ENCODE measurements at places on chromosomes 3 and 15.
A peak's percentile ranks its signal among the peaks of the same experiment; 100 is the strongest.

- DNase-seq: no peak
Measured at GRCh38 chr3:129095285-129095684, 26.3 kb downstream of the RAB43 start.

DNA sequence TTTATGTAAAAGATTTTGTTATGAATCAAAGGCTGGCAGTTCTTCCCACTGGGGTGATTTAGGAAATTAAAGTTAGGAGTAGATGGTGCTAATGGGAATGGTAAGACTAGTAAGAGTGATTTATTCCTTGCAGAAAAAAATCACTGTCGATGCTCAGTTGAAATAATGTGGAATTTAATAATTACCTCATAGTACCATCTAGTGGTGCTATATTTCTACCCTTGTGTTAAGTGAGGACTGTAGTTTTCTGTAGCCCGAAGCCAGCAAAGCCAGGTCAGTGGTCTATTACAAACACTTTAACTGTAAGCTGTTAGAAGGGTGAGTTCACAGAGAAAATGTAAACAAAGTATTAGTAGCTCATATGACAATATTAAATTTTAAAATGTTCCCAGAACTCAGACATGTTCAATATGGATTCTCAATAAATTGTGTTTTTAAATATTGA lies 39.5 kb upstream of the GOLGA8J start:
- DNase-seq: no peak

GRCh38 chr15:89132611-89133507 lies 44.6 kb downstream of the ABHD2 start:
- DNase-seq: no peak

DNA sequence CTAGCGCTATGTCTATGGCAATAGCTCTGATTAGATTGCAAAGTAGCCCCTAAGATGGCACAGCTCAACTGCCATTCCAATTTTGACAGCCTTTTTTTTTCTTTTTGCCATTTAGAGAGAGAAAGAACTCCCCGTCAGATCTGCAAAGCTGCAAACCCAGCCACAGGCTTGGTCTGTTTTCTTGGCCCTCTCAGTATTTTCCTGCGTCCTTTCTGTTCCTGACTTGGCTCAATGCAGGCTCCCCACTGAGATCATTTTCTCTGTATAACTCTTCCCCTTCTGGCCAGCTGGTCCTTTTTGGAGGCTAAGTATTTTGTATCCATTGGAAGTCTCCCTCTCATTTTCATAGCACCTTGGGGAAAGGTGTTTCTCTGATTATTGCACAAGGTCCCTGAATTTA lies 386.7 kb downstream of the UNC13C start:
- DNase-seq: no peak

DNA sequence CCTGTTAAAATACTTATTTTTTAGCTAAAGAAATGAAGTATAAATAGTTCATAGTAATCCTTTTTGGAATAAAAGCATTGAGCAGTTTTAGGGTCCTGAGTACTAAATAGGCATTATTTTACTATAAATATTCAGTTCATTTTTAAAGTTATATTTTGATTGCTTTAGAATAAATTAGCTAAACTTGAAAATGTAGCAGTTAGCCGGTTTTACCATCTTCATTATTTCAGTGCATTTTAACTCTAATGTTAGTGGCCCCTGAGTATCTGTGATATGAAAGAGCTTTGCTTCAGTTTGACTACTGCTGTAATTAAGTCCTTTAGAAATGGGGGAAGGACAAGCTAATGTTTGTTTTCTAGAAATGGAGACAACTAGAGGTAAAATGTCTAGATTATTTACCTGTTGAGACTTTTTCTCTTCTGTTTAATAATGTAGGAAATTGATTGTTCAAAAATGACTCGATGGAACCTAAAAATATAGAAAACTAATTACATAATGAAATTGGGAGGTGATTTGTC lies 3.6 kb downstream of the SMC4 start:
- no peak for DNase-seq

DNA sequence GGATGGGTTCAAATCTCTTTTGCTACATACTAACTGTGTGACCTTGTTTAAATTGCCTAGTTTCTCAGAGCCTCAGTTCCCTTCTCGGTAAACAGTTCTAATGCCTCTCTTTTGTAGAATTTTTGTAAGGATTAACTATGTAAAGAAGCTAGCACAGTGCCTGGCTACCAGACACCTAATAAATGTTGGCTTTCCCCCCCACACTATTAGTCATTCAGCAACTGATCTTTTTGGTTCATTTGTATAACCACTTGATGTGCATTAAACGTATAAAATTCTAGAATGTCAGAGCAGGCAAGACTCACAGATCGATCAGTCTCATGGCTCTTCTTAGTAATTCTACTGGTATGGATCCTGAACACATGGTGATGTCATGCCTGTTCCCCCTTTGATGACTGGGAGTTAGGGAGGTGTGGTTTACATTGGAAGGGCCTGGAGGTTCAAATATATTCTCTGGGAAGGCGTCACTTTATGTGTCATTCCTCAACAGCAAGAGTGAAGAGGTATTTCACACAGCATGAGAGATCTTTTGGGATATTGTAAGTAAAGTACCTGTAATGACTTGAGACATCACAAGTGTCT lies 6.5 kb downstream of the TAGLN3 start:
- DNase-seq: no peak

GRCh38 chr15:39140060-39140604 lies 440.7 kb upstream of the THBS1 start:
- DNase-seq: peak; percentile 95

DNA sequence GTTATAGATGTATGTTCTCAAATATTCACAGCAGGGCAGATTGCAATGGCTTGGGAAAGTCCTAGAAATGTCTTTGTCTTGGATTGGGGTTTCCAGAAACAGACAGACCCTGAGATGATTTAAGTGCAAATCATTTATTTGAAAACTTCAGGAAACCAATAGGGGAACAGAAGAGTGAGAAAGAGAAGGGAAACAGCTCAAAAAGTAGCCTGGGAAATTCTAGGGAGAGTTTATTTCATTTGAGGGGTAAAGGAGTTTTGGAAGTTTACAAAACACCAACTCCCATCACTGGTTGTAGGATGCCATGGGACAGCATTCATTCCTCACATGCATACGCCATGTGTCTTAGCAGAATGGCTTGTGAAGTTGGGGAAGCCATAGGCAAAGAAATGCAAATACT lies 32.3 kb upstream of the PTX3 start:
- DNase-seq: no peak

DNA sequence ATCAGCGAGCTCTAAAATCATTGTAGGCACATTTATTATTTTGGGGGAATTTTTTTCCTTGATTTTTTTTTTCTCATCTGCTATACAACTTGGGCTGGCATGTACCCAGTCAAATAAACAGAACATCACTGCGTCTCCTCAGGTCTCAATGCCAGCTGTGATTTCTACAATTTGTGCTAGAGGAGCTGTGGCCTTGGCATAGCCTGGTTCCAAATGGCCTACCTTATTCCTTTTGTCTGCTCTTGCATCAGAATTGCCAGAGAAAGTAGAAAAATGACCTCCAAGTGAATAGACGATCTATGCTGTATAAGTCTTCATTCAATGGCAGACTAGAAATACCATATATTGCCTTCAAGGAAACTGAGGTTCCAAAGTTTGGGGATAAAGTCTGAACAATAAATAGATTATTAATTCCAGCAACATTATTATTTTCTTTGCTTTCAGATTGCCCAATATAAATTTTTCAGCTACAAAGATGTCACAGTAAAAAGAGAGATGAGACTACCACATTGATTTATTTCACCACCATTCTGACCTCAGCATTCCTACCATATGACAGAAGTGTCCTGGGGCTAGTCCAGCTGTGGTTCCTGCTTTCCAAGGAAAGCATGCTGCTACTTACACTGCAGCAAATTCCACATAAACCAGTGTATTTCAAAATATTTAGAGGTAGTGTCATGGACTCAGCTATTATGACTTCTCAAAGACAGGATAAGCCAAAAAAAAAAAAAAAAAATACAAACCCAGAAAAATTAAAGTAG lies 493.9 kb upstream of the ZNF385D start:
- peak; percentile 82 for DNase-seq

- no peak for DNase-seq
Measured at GRCh38 chr3:95424279-95424678, 1361.4 kb downstream of the NSUN3 start.

DNA sequence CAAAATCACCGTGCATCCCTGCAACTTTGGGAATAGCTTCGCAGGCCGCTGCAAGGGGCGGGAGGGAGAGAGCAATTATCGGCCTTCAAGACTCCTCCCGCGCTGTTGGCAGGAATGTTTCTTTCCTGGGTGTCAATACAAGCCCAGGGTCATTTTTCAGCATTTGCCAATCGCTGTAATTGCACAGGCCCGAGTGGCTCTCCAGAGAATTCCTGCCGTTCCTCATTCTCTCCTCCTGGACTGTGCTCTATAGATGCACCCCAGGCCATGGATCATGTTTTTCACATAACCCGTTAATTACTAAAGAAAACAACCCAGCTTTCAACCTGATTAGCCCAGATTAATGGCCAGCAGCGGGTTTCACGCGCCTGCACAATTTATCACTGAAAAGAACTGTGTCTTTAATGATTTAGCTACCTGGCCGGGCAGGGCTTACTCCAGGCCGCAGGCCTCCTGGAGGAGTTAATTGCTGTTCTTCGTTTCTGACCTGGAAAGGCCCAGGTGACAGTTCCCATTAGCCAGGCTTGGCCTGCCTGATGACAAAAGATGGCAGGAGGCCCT lies 144.3 kb downstream of the OPA1 start:
- no peak for DNase-seq

GRCh38 chr3:25611193-25611592 lies 53.5 kb downstream of the TOP2B start:
- DNase-seq: no peak

- peak; percentile 91 for DNase-seq
Measured at GRCh38 chr15:89430530-89431341, 65.6 kb downstream of the RHCG start.

DNA sequence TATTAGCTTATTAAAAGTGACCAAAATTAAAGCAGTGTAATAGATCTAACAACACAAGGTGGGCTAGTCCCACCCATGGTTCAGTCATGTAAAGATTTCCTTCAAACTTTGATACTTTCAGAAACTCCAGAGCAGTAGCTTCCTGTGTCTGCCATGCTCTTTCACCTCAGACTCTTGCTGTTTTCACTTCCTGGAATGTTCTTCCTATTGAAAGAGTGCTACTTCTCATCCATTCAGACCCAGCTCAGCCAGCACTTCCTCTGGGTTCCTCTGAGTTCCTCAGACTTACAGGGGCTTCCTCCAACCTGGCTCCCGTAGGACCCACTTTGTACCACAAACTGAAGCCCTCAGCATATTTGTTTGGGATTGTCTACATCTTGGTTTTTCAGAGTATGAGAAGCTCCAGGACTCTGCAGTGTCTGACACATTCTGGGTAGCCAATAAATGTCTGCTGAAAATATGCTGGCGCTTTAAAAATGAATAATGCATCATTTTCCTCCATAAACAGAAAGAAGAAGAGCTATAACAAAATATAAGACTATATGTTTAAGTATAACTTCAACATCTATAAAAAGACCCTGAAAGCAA lies 18.0 kb downstream of the NCEH1 start:
- no peak for DNase-seq
